GM23248 (cell line): ENCODE measurements at places on chromosomes 7 and 10. TPM values are rescaled to one million over a fixed set of nuclear protein-coding genes. Genes with fewer than 3 reads are reported as not detected.

The ANLN gene
- total RNA-seq = 55.6 and 57.5 TPM in 2 replicates

The IKZF5 gene
- 2.7 and 4.2 TPM in 2 replicates for total RNA-seq

The DEPP1 gene
- 7.0 and 10.1 TPM in 2 replicates for total RNA-seq

The PKD2L1 gene
- total RNA-seq = not detected in 2 replicates

The NOLC1 gene
- total RNA-seq = 30.7 and 31.9 TPM in 2 replicates

The TM9SF3 gene
- total RNA-seq = 175 and 281 TPM in 2 replicates

The SNX10 gene
- total RNA-seq = 1.4 and 1.5 TPM in 2 replicates

DNA sequence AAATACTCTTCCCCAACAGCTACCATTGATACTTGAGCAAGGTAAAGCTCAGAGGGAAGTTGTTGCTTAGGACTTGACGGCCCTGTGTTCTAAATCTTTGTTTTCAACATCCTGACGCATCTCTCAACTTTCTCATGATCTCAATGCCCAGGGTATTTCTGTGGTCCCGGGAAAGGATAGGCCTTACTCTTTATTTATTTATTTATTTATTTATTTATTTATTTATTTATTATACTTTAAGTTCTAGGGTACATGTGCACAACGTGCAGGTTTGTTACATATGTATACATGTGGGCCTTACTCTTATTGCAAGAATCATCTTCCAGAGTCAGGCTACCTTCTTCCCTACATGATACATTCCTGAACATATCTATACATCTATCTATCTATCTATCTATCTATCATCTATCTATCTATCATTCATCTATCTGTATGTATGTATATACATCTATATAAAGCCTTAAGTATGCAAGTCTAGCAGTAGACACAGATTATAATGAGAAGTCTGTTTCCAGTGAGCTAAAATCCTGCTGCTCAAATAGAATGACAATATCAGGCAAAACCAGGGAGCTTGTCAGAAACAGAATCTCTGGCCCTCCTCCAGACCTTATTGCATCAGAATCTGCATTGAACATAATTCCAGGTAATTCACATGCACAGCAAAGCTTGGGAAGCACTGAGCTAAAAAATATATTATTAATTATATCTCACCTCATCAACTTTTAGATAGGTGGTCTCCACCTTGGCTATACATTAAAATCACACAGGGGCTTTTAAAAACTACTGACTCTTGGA lies 12.2 kb upstream of the CPA5 start:
- H3K36me3 ChIP-seq = no peaks in the 10 kb centered on the region
- no peaks in the 10 kb centered on the region; the same call in 1 of the 2 replicates for H3K4me1 ChIP-seq
- no peak overlapping the region for H3K27ac ChIP-seq
- H3K27me3 ChIP-seq = no peaks in the 10 kb centered on the region
- no peak for DNase-seq

DNA sequence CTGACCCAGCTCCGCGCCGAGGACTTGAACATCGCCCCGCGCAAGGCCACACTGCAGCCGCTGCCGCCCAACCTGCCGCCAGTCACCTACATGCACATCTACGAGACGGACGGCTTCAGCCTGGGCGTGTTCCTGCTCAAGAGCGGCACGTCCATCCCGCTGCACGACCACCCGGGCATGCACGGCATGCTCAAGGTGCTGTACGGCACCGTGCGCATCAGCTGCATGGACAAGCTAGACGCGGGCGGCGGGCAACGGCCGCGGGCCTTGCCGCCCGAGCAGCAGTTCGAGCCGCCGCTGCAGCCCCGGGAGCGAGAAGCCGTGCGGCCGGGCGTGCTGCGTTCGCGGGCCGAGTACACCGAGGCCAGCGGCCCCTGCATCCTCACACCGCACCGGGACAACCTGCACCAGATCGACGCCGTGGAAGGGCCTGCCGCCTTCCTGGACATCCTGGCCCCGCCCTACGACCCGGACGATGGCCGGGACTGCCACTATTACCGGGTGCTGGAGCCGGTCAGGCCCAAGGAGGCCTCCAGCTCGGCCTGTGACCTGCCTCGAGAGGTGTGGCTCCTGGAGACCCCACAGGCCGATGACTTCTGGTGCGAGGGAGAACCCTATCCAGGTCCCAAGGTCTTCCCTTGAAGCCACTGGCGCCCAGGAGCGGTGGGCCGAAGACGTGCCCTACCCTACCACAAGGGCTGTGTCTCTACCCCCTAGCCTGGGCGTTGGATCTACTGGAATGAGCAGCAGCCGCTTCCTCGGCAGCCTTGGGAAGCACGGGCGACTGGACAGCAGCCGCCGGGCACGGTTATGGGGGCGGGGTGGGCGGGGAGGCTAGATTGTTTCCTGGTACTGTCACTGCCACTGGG lies 945 bp downstream of the ADO start:
- peak overlapping the region; percentile 81 for H3K4me3 ChIP-seq
- DNase-seq = peak; percentile 84
- H3K27ac ChIP-seq = peak overlapping the region; percentile 86
- H3K4me1 ChIP-seq = peaks cover 22% of the 10 kb centered on the region
- no peaks in the 10 kb centered on the region for H3K36me3 ChIP-seq

DNA sequence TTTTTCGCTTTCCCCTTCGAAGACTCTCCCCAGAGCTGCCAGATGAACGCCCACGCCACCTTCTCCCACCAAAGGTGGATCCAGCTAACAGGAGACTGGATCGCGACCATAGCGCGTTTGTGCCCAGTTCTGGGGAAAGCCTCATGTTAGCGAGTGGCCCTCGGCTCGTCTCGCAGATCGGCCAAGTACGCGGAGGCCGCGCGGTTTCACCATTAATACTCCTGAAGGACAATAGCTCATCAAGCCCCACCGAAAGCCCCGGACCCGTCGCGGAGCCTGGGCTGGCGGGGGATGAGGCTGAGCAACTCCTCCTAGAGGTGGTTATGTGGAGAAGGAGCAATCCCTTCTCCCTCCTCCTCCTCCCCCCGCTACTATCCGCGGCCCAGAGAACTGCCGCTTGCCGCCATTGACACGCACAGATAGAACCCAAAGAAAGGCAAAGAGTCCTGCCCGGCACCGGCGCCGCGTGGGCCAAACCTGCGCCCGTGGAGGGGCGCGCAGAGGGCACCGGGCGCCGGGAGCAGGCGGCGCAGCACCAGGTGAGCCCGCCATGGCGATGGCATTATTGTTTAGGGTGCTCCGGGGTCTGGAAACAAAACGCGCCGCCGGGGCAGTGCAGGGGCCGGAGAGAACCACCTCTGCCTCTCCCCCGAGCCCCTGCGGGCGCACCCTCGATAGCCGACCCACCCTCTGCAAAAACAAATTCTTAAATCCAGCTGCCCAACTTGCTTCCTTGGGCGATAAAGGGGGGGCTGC lies at the start of gene MACROH2A2:
MACROH2A2 (plus strand) TSS at position 385 of the 756 bp plus-strand sequence. CDS start 22,813 bp downstream, outside the sequence.
- peak; percentile 74 for DNase-seq
- H3K36me3 ChIP-seq = no peaks in the 10 kb centered on the region

- H3K36me3 ChIP-seq = no peaks in the 10 kb centered on the region
- DNase-seq = no peak
- no peaks in the 10 kb centered on the region for H3K27me3 ChIP-seq
- no peak overlapping the region for H3K27ac ChIP-seq
- H3K4me1 ChIP-seq = no peaks in the 10 kb centered on the region
Measured at GRCh38 chr7:112678626-112679025, 111.6 kb downstream of the TMEM168 start.

- H3K27me3 ChIP-seq = no peaks in the 10 kb centered on the region
- peak overlapping the region; percentile 31 for H3K4me3 ChIP-seq
- H3K36me3 ChIP-seq = no peaks in the 10 kb centered on the region
Measured at GRCh38 chr10:17206210-17206709, 4.8 kb upstream of the TRDMT1 start.

- DNase-seq = no peak
- no peaks in the 10 kb centered on the region for H3K4me1 ChIP-seq
- no peak overlapping the region for H3K27ac ChIP-seq
- H3K4me3 ChIP-seq = no peak overlapping the region
- H3K36me3 ChIP-seq = peaks cover 50% of the 10 kb centered on the region
Measured at GRCh38 chr7:92121681-92122080, 12.6 kb downstream of the CYP51A1 start.

- no peaks in the 10 kb centered on the region for H3K4me1 ChIP-seq
- no peak overlapping the region for H3K4me3 ChIP-seq
- no peaks in the 10 kb centered on the region for H3K36me3 ChIP-seq
- no peak for DNase-seq
Measured at GRCh38 chr7:120216947-120217346, 56.0 kb upstream of the KCND2 start.

GRCh38 chr10:71584461-71584860 lies 135.1 kb downstream of the C10orf105 start:
- no peak for DNase-seq
- H3K27ac ChIP-seq = no peak overlapping the region
- H3K27me3 ChIP-seq = peaks cover 14% of the 10 kb centered on the region

- no peak overlapping the region for H3K27ac ChIP-seq
- no peaks in the 10 kb centered on the region for H3K36me3 ChIP-seq
- H3K4me1 ChIP-seq = no peaks in the 10 kb centered on the region
Measured at GRCh38 chr10:48880016-48880705, 59.5 kb downstream of the LRRC18 start.

GRCh38 chr7:46007194-46007593 lies 86.1 kb upstream of the IGFBP3 start:
- H3K27ac ChIP-seq = no peak overlapping the region
- H3K36me3 ChIP-seq = no peaks in the 10 kb centered on the region
- H3K4me3 ChIP-seq = no peak overlapping the region
- no peak for DNase-seq

DNA sequence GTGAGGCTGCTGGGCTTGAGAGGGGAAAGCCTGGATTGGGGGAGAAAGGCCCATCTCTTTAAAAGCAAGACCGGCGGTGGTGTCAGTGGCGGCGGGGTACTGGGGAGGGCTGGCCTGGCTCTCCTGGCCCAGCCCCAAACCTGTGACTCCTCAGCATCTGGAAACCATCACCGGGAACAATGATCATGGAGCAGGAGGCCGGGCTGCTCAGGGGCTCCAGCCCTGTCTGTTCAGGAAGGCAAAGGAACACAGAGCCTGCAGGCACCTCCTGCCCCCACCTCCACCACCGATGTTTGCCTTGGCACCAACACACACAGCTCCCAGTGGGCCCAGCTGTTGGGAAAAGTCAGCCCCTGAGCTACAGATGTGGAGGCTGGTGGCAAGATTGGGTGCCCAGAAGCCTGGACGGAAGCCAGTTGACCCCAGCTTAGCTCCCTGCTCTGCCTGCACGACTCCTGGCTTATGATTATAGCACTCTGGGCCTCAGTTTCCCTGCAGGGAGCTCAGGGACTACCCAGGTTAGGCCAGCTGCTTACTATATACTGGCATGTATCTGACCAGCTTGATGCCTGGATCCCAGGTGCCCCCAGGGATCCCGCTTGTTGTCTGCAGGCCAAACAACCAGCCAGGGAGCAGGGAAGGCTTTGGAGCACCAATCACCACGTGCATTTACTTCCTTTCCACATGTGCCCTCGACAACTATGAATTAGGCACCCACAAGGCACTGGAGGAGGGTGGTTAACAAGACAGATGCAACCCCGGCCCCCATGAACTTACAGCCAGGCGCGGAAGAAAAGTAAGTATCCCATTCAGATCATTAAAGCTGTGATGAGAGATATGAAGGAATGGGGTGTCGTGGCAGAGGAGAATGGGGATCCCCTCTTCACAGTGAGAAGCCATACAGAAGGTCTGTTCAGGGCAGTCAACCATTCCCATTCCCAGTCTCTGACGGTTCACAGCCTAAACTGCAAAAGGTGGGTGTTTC lies 37.3 kb downstream of the ZCCHC24 start:
- DNase-seq = peak; percentile 91
- peak overlapping the region; percentile 44 for H3K27ac ChIP-seq
- no peak overlapping the region for H3K4me3 ChIP-seq
- 0 out of 2 replicates have a peak, but pooled peaks cover 3% of the 10 kb centered on the region for H3K36me3 ChIP-seq

- no peak for DNase-seq
- H3K4me3 ChIP-seq = no peak overlapping the region
- no peak overlapping the region for H3K27ac ChIP-seq
- peaks cover 99% of the 10 kb centered on the region for H3K27me3 ChIP-seq
- no peaks in the 10 kb centered on the region for H3K36me3 ChIP-seq
Measured at GRCh38 chr10:49396666-49396999, 744 bp upstream of the DRGX start.

- no peak overlapping the region for H3K4me3 ChIP-seq
- peak; percentile 60 for DNase-seq
- no peaks in the 10 kb centered on the region for H3K36me3 ChIP-seq
- H3K27ac ChIP-seq = no peak overlapping the region
Measured at GRCh38 chr10:129870961-129871621, 93.0 kb downstream of the EBF3 start.

GRCh38 chr7:150400788-150401423 lies 21.8 kb downstream of the ZNF775 start:
- no peaks in the 10 kb centered on the region for H3K27me3 ChIP-seq
- no peaks in the 10 kb centered on the region for H3K36me3 ChIP-seq
- no peak for DNase-seq
- no peak overlapping the region for H3K27ac ChIP-seq
- H3K4me3 ChIP-seq = no peak overlapping the region

GRCh38 chr7:99142727-99143520 lies 984 bp downstream of the SMURF1 start:
- no peaks in the 10 kb centered on the region for H3K27me3 ChIP-seq
- H3K36me3 ChIP-seq = no peaks in the 10 kb centered on the region
- peak overlapping the region; percentile 84 for H3K4me3 ChIP-seq

GRCh38 chr7:101743241-101743994 lies 74.0 kb upstream of the CUX1 start:
- no peak overlapping the region for H3K27ac ChIP-seq
- H3K4me3 ChIP-seq = peak overlapping the region; percentile 71
- H3K27me3 ChIP-seq = peaks cover 33% of the 10 kb centered on the region
- H3K36me3 ChIP-seq = no peaks in the 10 kb centered on the region
- peak; percentile 78 for DNase-seq
- H3K4me1 ChIP-seq = no peaks in the 10 kb centered on the region

DNA sequence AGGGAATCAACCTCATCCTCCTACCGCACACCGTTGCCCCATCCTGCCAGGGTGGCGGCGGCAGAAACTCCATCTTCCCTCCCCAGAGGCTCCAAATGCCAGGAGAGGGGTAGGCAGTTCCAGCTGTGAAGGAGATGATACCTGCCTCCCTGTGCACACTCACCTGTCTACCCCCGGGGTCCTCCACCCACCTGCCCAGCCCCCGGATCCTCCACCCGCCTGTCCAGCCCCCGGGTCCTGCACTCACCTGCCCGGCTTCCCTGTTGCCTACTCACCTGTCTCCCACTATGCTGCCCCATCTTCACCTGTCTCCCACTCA lies 13.4 kb upstream of the DNAAF5 start:
- H3K4me3 ChIP-seq = no peak overlapping the region
- no peaks in the 10 kb centered on the region for H3K36me3 ChIP-seq
- no peak for DNase-seq
- H3K4me1 ChIP-seq = no peaks in the 10 kb centered on the region
- no peak overlapping the region for H3K27ac ChIP-seq
- H3K27me3 ChIP-seq = no peaks in the 10 kb centered on the region

DNA sequence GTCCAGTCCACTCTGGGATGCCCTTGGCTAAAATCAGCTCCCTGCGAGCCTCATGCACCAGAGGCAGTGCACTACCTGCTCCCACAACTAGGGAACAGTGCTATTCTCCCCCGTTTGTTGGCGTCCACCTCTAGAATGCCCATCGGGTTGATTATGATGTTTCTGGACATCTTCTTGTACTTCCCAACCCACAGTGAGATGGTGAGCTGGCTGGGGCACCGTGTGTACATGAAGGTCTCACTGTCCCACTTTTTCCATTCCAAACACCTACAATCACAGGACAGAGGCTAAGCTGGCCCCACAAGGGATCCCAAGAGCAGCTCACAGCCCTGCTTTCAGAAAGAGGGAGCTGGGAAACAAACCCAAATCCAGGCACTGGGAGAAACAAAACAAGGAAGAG lies 126.2 kb upstream of the ZNF92 start:
- DNase-seq = no peak
- no peaks in the 10 kb centered on the region for H3K36me3 ChIP-seq
- no peak overlapping the region for H3K27ac ChIP-seq
- H3K4me1 ChIP-seq = no peaks in the 10 kb centered on the region
